Memory B cell (primary cell): ENCODE measurements at places on chromosomes 3 and 15.

DNA sequence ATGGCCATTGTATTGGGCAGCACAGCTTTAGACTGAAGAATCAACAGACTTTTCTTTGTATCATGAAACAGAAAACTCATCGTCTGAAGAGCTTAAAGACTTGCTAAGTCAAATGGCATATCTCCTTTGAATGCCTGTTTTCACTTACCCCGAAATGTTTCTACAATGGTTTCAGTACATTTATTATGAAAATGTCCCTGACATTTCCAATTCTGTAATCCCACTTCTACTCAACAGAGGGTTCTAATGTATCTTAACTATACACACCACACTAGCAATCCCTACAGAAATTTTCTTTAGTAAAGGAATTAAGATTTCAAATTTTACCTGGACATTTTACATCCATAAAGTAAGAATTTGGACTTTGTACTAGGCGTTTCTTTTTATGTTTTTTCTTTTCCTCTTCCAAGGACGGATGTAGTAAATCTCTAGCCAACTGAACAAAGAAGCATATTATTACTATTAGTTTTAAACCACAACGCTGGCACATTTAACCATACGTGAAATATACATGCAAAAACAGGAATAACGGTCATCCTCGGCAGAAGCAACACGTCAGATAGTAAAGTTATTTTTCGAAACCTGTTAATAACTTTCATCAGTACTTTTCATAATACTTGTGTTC lies 1.1 kb downstream of the RPS27L start:
- no peaks in the 10 kb centered on the region for H3K27me3 ChIP-seq
- H3K36me3 ChIP-seq = peaks cover 14% of the 10 kb centered on the region
- H3K4me1 ChIP-seq = peaks cover 12% of the 10 kb centered on the region
- peak overlapping the region; percentile 97 for H3K4me3 ChIP-seq
- H3K27ac ChIP-seq = peak overlapping the region; percentile 91

DNA sequence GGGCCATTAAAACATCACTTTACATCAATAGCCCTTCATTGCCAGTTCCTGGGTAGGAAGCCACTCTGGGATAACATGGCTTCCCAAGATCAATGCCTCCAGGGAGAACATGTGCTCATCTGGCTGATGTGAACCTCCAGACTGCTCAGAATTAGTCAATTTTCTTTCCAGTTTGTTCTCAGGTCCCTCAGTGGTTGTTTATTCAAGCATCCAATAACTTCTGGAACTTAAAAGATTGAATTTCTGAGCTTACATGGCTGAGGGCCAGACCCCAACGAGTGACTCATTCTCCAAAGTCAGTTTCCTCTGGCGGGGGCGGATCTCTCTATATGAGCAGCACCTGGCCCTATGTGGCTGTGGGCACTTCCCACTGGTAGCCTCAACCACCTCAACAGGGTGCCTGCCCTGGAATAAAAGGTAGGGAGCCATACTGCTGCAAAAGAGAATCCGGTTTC lies 34.0 kb downstream of the LYZL4 start:
- no peak overlapping the region for H3K4me3 ChIP-seq
- no peak overlapping the region for H3K27ac ChIP-seq
- H3K4me1 ChIP-seq = no peaks in the 10 kb centered on the region

DNA sequence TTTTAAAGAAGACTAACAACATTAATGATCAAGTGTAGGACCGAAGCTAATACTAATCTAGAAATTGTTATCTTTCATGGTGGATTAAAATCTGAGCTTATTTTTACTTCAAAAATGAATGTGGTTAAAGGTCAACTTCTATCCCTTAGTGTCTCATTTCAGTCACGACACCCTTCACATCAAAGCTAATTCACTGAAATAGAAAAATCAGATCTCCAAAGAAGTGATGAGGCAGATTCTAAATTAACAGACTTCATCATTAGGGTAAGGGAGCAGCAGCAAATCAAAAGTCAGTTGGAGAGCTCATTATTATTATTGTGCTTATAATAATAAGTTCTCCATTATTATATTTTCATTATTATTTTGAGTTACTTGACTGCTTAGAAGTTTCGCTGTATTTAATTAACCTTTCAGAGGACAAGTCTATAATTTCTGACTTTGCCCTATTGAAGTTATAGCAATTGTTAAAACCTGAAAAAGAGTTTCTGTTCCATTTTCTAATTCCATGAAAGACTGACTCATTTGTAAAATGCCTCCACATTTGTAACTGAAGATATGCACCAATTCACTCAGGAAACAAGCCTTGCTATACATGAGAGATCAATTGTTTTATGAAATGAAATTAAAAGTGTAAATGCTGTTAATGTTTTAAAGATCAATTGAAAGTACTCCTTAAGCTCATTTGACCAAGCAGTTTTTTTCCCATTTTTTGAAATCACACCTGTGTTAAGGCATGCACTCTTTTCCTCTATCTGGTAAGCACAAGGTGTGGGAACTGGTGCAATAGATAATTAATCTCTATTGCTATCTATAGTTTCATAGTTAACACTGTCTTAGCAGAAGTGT lies 23.1 kb upstream of the CMC1 start:
- H3K4me3 ChIP-seq = no peak overlapping the region
- DNase-seq = no peak
- H3K36me3 ChIP-seq = no peaks in the 10 kb centered on the region
- no peak overlapping the region for H3K27ac ChIP-seq
- peaks cover 13% of the 10 kb centered on the region for H3K27me3 ChIP-seq

DNA sequence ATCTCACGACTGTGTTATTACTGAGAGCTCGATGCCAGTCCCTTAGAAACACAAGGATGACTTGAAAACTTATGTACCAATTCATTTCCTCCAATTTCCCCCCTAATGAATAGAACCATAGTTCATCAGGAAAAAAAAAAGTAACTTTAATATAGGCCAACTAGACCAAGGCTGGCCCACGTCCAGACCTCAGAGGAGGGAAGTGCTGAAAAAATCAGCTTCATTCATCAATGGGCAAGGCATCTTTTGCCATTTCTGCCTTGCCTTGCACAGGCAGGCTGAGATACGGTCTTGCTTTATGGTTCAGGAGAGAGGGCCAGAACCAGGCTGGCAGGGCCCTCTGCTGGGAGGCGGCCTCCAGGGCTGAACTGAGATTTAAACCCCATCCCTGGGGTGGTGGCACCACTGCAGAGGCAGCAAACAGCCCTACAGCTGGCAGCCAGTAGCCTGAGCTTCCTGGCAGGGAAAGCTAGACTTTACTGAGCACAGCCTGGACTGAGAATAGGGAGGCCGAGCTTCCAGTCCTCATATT lies 104.1 kb upstream of the TNFAIP8L3 start:
- no peak overlapping the region for H3K4me3 ChIP-seq
- no peak overlapping the region for H3K27ac ChIP-seq
- no peaks in the 10 kb centered on the region for H3K4me1 ChIP-seq
- no peaks in the 10 kb centered on the region for H3K36me3 ChIP-seq

DNA sequence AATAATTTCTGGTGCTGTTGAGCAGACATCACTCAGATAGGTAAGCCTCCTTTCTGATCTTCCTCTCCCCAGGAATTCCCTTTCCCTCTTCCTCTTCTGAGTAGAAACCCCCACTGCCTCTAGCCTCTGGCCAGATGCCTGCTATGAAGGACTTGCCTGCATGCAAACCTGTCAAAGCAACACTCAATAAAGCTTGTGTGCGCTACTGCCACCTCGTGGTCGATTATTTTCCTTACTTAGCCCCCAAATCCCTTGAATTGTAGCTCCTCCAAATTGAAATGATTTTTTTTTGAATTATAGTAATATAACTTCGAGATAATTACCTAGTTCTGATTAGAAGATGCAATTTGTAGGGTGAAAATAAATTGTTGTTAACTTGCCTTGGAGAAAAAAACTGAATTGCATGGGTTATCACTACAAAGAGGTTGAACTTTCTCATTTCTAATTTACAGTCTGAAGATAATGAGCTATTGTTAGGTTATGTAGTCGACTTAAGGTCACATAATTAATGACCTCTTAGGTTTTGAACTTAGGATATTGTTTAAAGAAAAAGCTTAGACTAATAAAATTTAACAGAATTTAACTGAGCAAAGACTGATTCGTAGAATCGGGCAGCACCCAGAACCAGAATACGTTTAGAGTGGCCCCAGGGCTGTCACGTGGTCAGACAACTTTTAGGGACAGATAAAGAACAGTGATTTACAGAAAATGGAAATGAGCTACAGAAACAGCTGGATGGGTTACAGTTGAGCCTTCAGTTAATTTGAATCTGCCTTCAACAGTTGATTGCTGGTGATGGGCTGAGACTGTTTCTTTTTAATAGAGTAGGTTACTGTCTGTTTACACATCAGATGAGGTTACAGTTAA lies 269.3 kb downstream of the ARPP21 start:
- no peaks in the 10 kb centered on the region for H3K36me3 ChIP-seq
- peak; percentile 28 for DNase-seq
- peaks cover 2% of the 10 kb centered on the region for H3K27me3 ChIP-seq
- H3K27ac ChIP-seq = no peak overlapping the region
- H3K4me3 ChIP-seq = no peak overlapping the region
- H3K4me1 ChIP-seq = no peaks in the 10 kb centered on the region
